ENCODE measurements at places on chromosomes 7 and 10.

GRCh38 chr10:69716711-69717560, 84.8 kb upstream of the COL13A1 start:
- DNase-seq: peak; percentile 65

- DNase-seq: no peak
These were observed 8.9 kb upstream of the DYNC2I1 start for GRCh38 chr7:158847451-158847866.

DNA sequence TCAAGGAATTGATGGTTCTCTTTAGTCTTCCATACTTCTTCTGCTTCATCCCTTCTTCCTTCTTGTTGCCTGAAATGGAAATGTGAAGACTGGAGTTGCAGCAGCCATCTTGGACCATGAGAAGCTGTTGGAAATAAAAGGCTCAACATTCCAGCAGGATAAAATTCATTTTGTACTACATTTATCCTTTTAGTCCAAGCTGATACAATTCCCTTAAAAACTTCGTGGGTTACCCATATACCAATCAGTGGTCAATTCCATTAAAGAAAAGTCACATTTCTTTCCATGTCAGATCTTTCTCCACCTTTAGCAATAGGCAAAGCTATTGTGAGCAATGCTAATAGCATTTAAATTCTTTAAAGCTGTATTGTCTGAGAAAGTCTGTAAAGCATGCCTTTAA, 141.3 kb upstream of the LYZL2 start:
- DNase-seq: no peak

- DNase-seq: no peak
These were observed 3.2 kb upstream of the FAM241B start for GRCh38 chr10:69626826-69627225.

- no peak for DNase-seq
These were observed 49.5 kb upstream of the CREB5 start for GRCh38 chr7:28362812-28363211.

DNA sequence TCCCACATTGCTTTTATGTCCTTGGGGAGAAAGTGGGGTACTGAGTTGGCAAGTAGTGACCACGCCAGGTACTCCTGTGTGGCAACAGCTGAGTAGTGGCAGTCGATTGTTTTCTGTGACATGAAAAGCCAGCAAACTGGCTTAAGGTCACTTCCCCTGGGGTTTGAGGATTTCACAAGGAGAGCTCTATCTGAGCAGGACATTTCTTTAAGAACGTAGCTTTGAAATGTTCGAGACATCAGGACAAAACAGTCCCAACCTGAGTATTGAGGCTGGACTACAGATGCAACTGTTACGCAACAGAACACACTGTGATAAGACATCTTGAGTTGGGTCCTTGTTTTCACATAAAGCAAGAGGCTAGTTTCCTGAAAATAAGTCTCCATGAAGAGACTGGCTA, 146.7 kb upstream of the KLF14 start:
- DNase-seq: no peak

DNA sequence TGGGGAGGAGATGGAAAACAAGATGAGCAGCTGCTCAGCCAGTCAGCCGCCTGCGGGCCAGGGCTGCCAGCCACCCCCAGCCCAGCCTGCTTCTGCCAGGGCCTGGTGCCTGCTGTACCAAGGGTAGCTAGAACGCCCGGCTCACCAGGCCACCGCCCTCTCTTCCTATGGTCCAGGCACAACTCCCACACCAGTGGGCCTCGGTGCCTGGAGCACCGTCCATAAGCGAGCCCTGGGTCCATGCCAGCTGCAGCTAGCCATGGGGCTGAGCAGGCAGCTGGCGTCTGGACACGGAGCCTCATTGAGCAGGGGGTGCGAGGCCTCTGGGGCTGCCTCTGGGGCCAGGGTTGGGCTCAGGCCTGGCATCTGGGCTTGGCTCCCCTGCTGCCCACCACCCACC, 8.5 kb upstream of the RABGEF1 start:
- no peak for DNase-seq

DNA sequence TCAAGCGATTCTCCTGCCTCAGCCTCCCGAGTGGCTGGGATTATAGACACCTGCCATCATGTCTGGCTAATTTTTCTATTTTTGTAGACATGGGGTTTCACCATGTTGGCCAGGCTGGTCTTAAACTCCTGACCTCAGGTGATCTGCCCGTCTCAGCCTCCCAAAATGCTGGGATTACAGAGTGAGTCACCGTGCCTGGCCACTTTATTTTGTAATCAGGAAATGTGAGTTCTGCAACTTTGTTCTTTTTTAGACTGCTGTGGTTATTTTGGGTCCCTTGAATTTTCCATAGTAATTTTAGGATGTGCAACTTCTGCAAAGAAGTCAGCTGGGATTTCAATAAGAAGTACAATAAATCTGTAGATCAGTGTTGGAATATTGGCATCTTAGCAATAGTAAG, 96.8 kb downstream of the CYTH3 start:
- DNase-seq: no peak

Measured in activated CD4-positive, alpha-beta T cell treated with anti-CD3 and anti-CD28 coated beads for 24 hours (primary cell).